ENCODE measurements at places on chromosomes 4 and X. TPM values are rescaled to one million over a fixed set of nuclear protein-coding genes. Genes with fewer than 3 reads are reported as not detected.

GRCh38 chr4:8745826-8746225, 125.8 kb downstream of the HMX1 start:
- no peak for DNase-seq

GRCh38 chr4:31069151-31069550, 349.0 kb downstream of the PCDH7 start:
- no peak for DNase-seq

DNA sequence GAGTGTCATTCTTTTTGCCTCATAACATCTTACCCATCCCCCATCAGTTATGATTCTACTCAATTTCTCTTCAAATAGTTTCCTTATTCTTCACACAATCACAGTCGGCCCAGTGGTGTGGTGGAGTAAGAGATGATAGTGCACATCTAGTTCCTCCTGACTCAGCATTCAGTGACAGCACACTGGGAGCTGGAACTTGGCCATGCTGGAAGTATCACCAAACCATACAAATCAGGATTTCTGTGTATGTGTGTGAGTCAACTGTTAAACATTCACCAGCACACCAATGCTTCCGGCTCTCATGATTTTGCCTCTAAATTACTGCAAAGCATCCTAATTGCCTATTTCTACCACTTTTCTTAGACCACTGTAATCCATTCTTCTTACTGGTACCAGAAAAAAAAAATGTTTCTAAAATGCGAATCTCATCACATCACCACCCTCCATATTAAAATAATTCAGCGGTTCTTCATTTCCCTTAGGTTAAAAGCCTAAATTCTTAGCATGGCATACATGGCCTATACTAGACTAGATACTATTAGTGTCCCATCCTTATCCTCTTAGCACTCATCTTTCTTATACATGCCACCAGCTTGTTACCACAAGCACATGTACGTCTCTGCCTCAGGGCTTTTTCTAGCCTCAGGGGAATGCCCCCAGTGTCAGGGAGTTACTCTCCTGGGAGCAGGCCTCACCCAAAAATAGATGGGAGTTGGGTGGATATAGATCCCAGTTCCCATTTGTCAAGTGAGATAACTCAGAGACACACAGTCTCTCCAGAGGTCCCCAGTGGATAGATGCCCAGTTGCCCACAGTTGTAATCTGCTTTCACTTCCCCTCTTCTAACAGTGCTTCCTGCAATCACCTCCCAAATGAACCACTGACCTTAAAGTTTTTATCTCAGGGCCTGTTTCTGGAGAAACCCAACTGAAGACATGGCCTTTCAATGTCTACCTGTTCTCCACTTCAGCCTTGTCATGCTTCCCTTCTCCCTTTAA, 49.2 kb upstream of the DDX53 start:
- no peak for DNase-seq

- peak; percentile 89 for DNase-seq
These were observed at the start of gene AP1AR for GRCh38 chr4:112231779-112232713. Gene AP1AR (plus strand): TSS chr4:112231787. CDS start chr4:112232092, 305 bp downstream.

DSPP gene
- total RNA-seq = not detected

DNA sequence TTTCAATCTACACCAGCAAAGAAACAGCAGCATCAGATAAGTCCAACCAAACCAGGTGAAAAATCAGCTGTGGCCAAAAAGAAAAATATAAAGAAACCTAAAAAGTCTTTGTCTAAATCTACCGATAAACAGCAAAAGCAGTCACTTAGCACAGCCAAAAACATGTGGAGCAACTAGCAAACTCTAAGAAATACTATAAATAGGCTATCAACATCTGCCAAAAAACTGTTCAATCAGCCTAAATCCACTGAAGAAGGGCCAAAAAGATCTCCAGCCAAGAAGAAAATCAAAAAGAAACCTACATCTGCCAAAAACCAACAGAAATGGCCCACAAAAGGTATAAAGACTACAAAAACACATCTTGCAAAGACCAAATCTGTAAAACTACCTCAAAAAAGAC, 36.7 kb upstream of the CABS1 start:
- no peak for DNase-seq

DNA sequence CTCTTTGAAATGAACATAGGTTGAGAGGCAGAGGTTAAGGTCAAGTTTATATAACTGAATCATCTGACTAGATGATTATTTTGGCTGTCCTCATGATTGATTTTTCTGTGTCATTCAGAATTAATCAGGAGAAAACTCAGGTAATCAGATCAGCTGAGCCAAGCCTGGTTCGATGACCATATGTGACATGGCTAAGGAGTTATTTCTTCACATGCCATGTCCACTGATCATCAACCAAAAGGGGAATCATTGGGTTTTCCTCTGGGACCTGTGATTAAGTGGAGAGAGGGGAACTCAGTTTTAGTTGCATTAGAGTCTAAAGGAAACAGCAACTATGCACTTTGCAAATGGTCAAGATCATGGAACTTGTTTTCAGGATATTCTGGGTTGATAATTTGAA, 20.3 kb upstream of the PACRGL start:
- no peak for DNase-seq

- no peak for DNase-seq
These were observed 4.2 kb downstream of the MID1 start for GRCh38 chrX:10615931-10616774.

DNA sequence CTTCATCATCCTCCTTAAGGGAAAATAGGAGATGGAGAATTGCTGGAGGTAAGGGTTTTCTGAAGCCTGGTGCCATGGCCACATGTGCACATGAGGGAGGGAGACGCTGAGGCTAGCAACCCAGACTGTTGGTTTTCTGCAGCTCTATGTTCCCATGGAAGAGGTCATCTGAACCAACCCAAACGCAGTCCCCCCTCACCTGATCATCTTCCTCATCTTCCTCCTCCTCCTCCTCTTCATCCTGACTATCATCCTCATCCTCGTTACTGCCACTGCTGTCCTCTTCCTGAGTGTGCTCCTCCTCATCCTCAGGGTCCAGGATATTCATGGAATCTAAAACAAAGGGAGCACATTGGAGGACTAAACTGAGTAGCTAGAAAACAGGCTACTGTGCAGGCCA, 124.6 kb downstream of the HUWE1 start:
- no peak for DNase-seq

DNA sequence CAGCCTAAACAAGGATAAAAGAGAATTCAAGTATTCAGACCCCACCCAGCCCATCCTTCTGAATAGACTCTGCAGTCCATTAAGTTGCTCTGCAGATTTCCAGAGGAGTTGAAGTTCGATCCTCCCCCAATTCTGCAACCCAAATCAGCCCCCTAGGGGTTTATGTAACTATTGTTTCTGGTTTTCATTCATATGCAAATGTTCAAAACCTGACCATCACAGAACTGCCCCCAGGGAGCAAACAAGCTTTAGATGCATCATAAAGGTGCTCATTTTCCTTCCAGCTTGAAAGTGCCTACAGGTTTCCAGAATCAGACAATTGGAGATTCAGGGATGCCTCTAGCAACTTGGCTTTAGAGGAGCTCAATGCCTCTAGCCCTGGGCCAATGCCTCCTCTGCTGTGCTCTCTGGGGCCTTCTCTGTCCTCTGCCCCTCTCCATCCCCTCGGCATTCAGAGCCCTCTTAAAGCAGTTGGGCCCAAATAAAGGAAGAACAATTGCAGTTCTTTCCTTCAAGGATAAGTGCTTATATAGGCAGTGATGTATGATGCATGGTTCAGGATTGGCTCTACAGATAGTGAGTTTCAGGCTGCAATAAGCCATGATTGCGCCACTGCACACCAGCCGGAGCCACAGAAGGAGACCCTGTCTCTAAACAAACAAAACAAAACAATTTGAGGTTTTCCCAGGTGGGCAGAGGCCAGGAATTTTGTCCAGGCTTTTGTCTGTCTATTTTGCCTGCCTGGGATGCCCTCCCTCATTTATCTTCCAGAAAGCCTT, 23.5 kb upstream of the SPINK2 start:
- DNase-seq = no peak

RBMXL3 gene
- total RNA-seq = not detected

ARHGEF38 gene
- 19.2 TPM for total RNA-seq

DNA sequence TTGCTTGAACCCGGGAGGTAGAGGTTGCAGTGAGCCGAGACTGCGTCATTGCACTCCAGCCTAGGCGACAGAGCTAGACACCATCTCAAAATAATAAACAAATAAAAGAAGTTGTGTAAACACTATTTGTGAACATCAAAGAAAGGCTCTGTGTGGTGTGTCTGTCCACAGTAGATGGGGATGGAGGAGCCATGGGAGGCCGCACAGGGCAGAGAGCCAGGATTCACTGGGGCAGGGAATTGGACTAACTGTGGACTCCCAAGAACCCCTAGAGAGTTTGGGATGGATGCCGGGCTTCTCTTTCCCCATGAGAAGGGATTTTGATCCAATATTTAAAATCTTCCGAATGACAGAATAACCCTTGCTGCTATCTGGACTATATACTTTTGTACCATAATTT, 26.5 kb downstream of the TBC1D1 start:
- no peak for DNase-seq

DNA sequence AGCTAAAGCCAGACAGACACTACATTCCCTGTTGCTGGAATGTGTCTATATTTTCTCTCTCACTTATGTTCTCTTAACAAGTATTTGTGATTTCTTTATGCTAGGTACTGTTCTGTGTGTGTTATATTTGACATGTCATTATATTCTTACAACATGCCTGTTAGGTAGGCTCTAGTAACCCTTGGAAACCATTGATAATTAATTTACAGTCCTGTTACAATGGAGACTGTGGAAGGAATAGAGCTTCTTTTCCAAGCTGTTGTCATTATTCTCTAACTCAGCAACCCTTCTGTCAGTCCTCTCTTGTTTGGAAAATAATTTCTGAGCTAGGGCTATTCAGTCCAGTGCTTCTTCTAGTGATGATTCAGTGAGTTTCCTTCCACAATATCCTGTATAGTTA, 419.1 kb upstream of the BOD1L1 start:
- DNase-seq = no peak

HMX1 gene
- not detected for total RNA-seq

DNA sequence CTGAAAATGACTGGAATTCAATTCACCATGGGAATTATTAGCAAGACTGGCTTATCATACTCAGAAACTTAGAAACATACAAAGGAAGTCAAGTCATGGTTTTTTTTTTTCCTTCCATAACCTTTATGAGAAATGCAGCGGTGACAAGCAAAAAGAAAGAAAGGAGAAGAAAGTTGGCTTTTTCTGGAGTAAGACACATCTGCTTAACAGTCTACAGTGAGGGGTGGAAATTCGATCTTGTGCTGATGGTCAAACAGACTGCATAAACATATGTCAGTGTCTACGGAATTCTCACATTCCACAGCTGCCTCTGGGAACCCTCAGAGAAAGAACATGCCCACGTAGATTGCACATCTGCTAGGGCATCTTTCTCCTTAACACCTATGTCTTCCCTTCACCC, 54.6 kb downstream of the PROM1 start:
- DNase-seq = no peak

FSTL5 gene
- total RNA-seq = 0.14 TPM

DNA sequence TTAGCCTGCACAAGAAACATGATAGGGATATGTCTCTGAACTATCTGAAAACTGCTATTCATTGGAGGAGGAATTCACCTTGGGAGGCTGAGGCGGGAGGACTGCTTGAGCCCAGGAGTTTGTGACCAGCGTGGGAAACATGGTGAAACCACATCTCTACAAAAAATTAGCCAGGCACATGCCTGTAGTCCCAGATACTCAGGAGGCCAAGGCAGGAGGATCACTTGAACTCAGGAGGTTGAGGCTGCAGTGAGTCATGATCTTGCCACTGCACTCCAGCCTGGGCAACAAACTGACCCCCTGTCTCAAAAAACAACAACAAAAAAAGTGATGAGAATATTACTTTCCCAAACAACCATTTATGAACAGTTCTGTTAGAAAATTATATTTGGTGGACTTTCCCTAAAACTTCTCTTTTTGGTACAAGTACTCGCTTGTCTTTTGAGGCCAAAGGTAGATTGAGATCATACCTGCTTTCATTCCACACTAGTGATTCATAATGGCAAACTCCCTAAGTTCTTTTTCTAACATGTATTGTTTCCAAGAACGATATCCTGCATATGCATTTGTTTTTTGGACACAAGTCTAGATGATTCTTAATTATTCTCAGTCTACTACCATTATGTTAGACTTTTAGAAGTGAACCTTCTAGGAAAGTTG, 33.4 kb downstream of the METTL14 start:
- DNase-seq = no peak

- no peak for DNase-seq
These were observed 15.8 kb upstream of the DHRSX start for GRCh38 chrX:2516623-2517022.
